ENCODE measurements at places on chromosomes 11 and 22. TPM values are rescaled to one million over a fixed set of nuclear protein-coding genes. Genes with fewer than 3 reads are reported as not detected.

The PIH1D2 gene
- polyA plus RNA-seq: 1.0 TPM

The GGT1 gene
- 15.2 TPM for polyA plus RNA-seq

The TSKU gene
- polyA plus RNA-seq: 39.5 TPM

The RFPL2 gene
- polyA plus RNA-seq: not detected

The SLC35E4 gene
- 4.3 TPM for polyA plus RNA-seq

The RNF169 gene
- polyA plus RNA-seq: 3.4 TPM

The OR8G5 gene
- polyA plus RNA-seq: not detected

The TUBA8 gene
- polyA plus RNA-seq: 0.45 TPM

The GVQW3 gene
- 0.43 TPM for polyA plus RNA-seq

The PAK1 gene
- 30.1 TPM for polyA plus RNA-seq

The DDX17 gene
- polyA plus RNA-seq: 43.7 TPM

The CCDC116 gene
- polyA plus RNA-seq: 0.11 TPM

The SIK3 gene
- polyA plus RNA-seq: 6.8 TPM

The SLC22A6 gene
- polyA plus RNA-seq: not detected

The SYT7 gene
- 1.5 TPM for polyA plus RNA-seq

Measured in foreskin keratinocyte (primary cell).